ENCODE measurements at places on chromosomes 7 and 10. TPM values are rescaled to one million over a fixed set of nuclear protein-coding genes. Genes with fewer than 3 reads are reported as not detected.

DNA sequence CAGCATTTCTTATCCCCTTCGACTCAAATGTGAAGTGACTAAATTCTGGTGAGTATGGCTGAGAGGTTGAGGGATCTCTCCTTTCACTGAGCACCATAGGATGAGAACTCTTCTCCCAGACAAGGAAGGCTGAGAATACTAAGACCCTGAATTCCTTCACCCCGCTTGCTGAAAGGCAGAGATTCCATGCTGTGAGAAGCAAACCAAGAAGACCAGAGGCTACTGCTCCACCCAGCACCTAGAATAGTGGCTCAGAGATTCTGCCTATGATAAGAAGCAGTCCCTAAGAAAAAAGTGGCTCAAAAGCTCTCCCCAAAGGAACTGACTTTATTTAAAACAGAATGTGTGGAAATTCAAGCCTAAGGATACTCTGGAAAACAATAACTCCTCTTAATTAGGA lies 26.7 kb upstream of the WNT2 start:
- no peak for DNase-seq
- peaks cover 5% of the 10 kb centered on the region for H3K27me3 ChIP-seq
- no peak overlapping the region for H3K27ac ChIP-seq
- no peak overlapping the region for H3K4me3 ChIP-seq

GRCh38 chr10:100020886-100021253 lies 11.1 kb upstream of the DNMBP start:
- no peak overlapping the region for H3K27ac ChIP-seq
- no peak for DNase-seq
- H3K4me3 ChIP-seq: no peak overlapping the region
- no peaks in the 10 kb centered on the region for H3K4me1 ChIP-seq
- no peaks in the 10 kb centered on the region for H3K36me3 ChIP-seq
- H3K27me3 ChIP-seq: no peaks in the 10 kb centered on the region

- no peak for DNase-seq
- H3K27ac ChIP-seq: no peak overlapping the region
- no peaks in the 10 kb centered on the region for H3K36me3 ChIP-seq
- no peak overlapping the region for H3K4me3 ChIP-seq
Observed at GRCh38 chr7:38834357-38834756, 74.6 kb downstream of the VPS41 start.

DNA sequence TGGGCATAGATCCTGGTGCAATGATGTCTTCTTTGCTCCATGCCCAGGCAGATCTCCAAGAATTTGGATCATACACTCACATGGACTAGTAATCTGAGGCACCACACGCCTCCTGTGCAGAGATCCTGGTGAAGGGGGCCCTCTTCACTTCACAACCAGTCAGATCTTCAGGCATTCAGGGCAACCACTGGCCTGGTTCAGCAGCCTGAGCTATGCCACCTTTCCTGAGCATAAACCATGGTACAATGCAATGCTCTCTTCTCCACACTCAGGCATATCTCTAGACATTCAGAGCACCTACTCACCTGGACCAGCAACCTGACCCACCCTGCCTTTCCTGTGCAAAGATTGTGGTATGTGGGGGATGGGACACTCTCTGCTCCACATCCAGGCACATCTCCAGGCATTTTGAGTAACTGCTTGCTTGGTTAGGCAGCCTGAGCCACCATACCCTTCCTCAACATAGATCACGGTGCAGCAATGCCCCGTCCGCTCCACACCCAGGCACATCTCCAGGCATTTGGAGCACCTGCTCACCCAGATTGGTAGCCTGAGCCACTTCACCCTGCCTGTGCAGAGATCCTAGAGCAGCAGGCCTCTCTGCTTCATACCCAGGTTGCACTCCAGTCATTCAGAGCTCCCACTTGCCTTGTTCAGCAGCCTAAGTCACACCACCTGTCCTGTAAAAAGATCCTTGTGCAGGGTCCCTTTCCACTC lies 532.2 kb upstream of the STEAP1 start:
- no peaks in the 10 kb centered on the region for H3K4me1 ChIP-seq
- no peaks in the 10 kb centered on the region for H3K36me3 ChIP-seq

DNA sequence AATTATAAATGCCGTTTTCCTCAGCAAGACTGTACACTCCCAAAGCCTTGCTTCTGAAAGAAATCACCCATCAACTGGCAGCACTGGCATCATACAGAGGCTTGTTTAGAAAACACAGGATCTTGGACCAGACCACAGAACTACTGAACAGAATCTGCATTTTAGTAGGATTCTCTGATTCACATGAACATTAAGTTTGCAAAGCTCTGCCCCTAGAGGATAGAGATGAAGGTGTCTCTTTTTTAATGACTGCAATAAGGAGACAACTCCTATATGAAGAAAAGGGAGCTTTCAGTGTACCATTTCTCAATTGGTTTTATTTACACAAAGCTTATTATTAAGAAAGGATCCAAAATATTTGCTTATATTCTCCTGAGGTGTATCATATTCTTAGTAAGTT lies 172.7 kb downstream of the AGMO start:
- no peak for DNase-seq
- no peak overlapping the region for H3K4me3 ChIP-seq
- no peak overlapping the region for H3K27ac ChIP-seq
- no peaks in the 10 kb centered on the region for H3K4me1 ChIP-seq

GRCh38 chr7:75815418-75816064 lies 1.9 kb upstream of the CCL24 start:
- H3K4me1 ChIP-seq: no peaks in the 10 kb centered on the region
- no peaks in the 10 kb centered on the region for H3K36me3 ChIP-seq
- DNase-seq: no peak
- H3K4me3 ChIP-seq: no peak overlapping the region
- peaks cover 5% of the 10 kb centered on the region for H3K27me3 ChIP-seq
- no peak overlapping the region for H3K27ac ChIP-seq

DNA sequence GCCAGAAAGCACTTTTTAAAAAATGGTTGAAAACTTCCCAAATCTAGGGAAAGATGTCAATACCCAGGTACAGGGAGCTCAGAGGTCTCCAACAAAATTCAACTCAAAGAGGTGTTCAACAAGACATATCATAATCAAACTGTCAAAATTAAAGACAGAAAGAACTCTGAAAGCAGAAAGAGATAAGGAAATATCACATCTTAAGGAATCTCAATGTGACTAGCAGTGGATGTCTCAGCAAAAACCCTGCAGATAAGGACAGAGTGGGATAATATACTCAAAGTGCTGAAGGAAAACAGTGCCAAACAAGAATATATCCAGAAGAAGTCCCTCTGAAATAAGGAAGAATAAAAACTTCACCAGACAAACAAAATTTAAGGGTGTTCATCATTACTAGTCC lies 13.0 kb upstream of the GSTK1 start:
- DNase-seq: no peak
- H3K36me3 ChIP-seq: no peaks in the 10 kb centered on the region
- peaks cover 16% of the 10 kb centered on the region for H3K4me1 ChIP-seq
- no peak overlapping the region for H3K4me3 ChIP-seq

Gene WDR86
- not detected for polyA plus RNA-seq

Gene NPVF
- polyA plus RNA-seq: not detected

Gene GDF2
- not detected for polyA plus RNA-seq

DNA sequence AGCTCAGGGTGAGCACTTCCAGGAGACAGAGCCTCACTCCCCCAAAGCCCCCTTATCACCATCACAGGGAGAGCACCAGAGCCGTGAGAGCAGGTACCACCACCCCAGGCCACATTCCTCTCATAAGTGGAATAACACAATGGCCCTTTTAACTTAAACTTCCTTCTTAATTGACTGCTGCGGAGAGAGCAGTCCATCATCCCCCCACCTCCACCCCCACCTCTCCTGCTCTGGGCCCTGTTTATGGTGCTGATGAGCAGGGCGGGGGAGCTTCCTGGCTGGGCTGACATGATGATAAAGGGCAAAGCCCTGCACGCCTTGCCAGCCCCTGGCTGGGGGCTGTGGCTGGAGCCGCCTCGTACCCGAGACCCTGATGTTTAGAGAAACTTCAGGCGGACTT lies 81.4 kb upstream of the PODXL start:
- H3K4me3 ChIP-seq: no peak overlapping the region
- no peak overlapping the region for H3K27ac ChIP-seq
- no peaks in the 10 kb centered on the region for H3K36me3 ChIP-seq
- no peak for DNase-seq
- no peaks in the 10 kb centered on the region for H3K27me3 ChIP-seq
- H3K4me1 ChIP-seq: no peaks in the 10 kb centered on the region

- DNase-seq: no peak
- H3K4me1 ChIP-seq: peaks cover 24% of the 10 kb centered on the region
- peaks cover 8% of the 10 kb centered on the region for H3K36me3 ChIP-seq
- H3K27me3 ChIP-seq: no peaks in the 10 kb centered on the region
- H3K27ac ChIP-seq: no peak overlapping the region
Observed at GRCh38 chr10:79344502-79345195, 2.6 kb upstream of the PPIF start.

Gene LRMDA
- not detected for polyA plus RNA-seq

Gene LRRD1
- polyA plus RNA-seq: 0.04 TPM

Gene COBL
- polyA plus RNA-seq: 4.4 TPM

DNA sequence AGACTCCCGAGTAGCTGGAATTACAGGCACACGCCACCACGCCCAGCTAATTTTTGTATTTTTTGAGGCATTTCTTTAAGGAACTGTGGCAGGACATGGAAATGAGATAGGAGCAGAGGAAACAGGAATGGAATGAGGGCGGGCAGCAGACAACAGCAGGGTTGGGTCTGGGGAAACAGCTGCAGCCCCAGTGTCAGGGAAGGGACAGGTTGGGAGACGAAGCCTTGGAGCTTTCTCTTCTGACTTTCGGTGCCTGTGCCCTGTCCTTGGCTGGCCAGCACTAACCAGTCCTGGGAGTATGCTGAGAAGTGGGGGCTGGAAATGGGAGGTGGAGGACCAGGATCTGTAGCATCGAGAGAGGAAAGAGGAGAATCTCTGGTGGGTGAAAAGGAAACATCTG lies 47.4 kb downstream of the ATOH7 start:
- H3K36me3 ChIP-seq: no peaks in the 10 kb centered on the region
- no peak overlapping the region for H3K27ac ChIP-seq
- DNase-seq: no peak
- H3K4me1 ChIP-seq: no peaks in the 10 kb centered on the region

GRCh38 chr10:71337219-71337701 lies 18.2 kb downstream of the SLC29A3 start:
- H3K4me3 ChIP-seq: no peak overlapping the region
- DNase-seq: no peak
- H3K27ac ChIP-seq: no peak overlapping the region
- peaks cover 11% of the 10 kb centered on the region for H3K4me1 ChIP-seq
- no peaks in the 10 kb centered on the region for H3K36me3 ChIP-seq
- peaks cover 16% of the 10 kb centered on the region for H3K27me3 ChIP-seq

DNA sequence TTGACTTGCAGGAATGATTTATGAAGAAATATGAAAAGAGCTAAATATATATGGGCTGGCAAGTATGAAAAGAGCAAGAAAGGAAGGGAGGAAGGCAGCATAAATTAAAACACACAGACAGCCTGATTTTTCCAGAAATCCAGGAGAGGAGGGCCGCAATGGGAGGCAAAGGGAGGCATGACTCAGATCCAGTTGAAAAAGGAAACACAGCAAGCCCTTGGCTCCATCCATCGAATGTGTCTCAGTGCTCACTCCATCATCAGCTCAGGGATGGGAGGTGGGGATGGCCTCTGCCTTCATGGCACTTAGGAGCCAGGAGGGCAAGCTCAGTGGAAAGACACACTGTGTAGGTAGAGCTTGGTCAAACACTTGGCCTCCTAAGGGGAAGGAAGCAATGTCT lies 75.7 kb upstream of the PDZD8 start:
- H3K36me3 ChIP-seq: no peaks in the 10 kb centered on the region
- H3K27ac ChIP-seq: no peak overlapping the region
- H3K4me3 ChIP-seq: no peak overlapping the region

DNA sequence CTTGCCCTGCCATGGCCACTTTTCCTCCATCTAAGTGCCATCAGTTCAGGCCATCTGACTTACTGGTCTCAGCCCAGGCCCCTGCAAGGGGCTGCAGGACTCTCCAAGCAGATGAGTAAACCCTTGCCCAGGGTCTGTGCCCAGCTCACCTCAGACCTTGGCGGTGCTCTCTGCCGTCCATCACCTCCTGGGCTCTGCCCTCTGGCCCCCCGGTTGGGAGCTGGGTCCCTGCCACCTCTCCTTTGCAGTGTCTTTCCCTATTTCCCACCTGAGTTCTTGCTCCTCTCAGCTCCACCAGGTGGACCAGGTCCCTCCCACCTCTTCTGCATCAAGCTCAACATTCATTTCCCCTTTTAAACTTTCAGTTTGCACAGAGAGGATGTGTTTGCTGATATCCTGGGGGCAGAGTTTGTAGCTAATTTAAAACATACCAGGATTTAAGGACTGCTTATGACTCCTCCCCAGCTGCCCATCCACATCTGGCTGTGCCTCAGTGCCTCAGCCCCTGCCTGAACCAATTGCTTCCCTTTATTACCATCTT lies 135.5 kb downstream of the SLIT1 start:
- no peak for DNase-seq
- H3K27ac ChIP-seq: no peak overlapping the region
- peaks cover 5% of the 10 kb centered on the region for H3K27me3 ChIP-seq
- no peak overlapping the region for H3K4me3 ChIP-seq
- no peaks in the 10 kb centered on the region for H3K4me1 ChIP-seq

DNA sequence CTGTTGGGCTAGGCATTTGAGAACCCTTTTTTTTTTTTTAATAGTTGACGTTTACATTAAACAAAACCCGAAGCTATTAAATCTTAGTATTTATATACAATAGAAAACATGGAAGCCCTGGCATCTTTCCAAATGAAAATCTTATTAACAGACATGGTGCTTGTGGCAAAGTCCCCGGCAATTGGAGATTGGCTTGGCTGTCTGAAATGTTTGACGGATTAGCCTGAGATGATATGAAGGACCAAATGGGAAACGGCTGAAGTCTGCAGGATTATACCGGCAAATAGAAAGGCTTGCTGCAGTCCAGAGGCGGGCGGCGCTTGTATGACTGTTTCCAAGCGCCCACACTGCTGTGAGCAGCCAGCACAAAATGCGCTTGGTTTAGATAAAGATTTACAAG lies 105.6 kb downstream of the BUB3 start:
- H3K4me1 ChIP-seq: no peaks in the 10 kb centered on the region
- no peak overlapping the region for H3K27ac ChIP-seq
- no peak for DNase-seq
- no peaks in the 10 kb centered on the region for H3K36me3 ChIP-seq
- H3K27me3 ChIP-seq: no peaks in the 10 kb centered on the region
- no peak overlapping the region for H3K4me3 ChIP-seq

GRCh38 chr10:133241501-133242205 lies 4.0 kb downstream of the VENTX start:
- H3K36me3 ChIP-seq: no peaks in the 10 kb centered on the region
- H3K4me1 ChIP-seq: peaks cover 12% of the 10 kb centered on the region
- no peak for DNase-seq
- no peak overlapping the region for H3K27ac ChIP-seq
- peaks cover 76% of the 10 kb centered on the region for H3K27me3 ChIP-seq

- H3K4me3 ChIP-seq: no peak overlapping the region
- no peak overlapping the region for H3K27ac ChIP-seq
- no peak for DNase-seq
- peaks cover 5% of the 10 kb centered on the region for H3K4me1 ChIP-seq
- no peaks in the 10 kb centered on the region for H3K36me3 ChIP-seq
- H3K27me3 ChIP-seq: no peaks in the 10 kb centered on the region
Observed at GRCh38 chr10:21649454-21649872, 115.4 kb downstream of the MLLT10 start.

Data from keratinocyte (primary cell).